CD8-positive, alpha-beta memory T cell (primary cell): ENCODE measurements at places on chromosomes 12 and 14.

- DNase-seq, result no peak
Observed at GRCh38 chr12:54522243-54522642, 24.7 kb downstream of the NCKAP1L start.

DNA sequence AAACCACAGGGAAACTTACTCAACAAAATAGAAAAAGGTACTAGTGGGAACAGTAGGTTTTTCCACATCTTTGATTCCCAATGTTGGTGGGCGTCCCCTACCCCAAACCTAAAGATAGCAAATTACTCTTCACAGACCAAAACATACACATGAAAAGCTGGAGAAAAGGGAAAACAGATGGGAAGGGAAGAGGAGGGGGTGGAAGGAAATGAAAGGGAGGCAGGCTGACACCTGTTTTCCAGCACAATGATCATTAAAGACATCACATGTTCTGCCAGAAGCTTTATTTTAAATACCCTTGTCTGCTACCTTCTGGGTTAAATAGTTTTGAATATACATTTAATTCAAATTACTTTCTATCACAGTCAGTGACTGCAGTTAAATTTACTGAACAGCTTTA is 1617.9 kb upstream of the SEL1L start:
- DNase-seq, result no peak

GRCh38 chr14:99210333-99210732 is 61.7 kb downstream of the BCL11B start:
- DNase-seq, result no peak

- no peak for DNase-seq
Observed at GRCh38 chr14:52825085-52825484, 33.7 kb upstream of the GNPNAT1 start.

DNA sequence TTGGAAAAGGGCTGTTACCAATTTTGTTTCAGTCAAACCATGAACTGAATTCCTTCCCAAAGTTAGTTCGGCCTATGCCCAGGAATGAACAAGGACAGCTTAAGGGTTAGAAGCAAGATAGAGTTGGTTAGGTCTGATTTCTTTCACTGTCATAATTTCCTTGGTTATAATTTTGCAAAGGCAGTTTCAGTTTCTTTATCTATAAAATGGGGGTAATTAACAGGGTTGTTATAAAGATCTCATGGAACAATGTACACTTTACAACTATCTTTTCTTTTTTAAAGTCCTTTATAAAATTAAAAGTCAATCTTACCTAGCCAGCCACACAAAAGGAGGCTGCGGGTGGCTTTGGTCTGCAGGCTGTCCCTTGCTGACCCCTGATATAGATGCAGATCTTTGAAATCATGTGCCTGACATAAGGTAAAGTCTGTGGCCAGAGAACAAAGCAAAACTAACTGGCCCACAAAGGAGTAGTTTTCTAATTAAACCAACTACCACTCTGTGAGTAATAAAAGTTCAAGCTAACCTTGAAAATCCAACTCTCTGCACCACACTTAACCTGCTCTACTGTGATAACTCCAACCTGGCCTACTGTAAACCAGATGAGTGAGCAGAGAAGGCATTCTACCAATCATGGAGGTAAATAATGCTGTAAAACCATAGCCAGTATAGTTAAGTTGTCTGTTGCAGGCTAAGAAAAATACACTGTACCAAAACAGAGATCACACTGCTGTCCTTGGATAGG is 49.5 kb downstream of the SLC38A1 start:
- DNase-seq, result peak; percentile 27

DNA sequence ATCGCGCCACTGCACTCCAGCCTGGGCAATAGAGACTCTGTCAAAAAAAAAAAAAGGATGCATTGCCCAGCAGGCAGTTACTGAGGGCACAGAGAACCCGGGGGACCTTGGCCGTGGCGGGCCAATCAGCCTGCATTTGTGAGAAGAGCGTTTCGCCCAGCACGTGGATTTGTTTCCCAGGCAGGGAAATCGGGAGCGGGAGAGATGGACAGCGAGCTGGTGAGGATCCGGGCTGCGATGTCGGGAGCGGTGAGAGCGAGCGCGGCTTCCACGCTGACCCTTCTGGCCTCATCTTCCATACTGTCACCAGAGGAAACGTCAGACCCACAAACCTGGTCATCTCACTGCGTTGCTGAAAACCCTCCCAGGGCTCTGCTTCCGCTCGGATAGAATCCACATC is 123.5 kb downstream of the RIMBP2 start:
- no peak for DNase-seq
